ENCODE measurements at places on chromosomes 1 and 21. TPM values are rescaled to one million over a fixed set of nuclear protein-coding genes. Genes with fewer than 3 reads are reported as not detected.

- no peak for DNase-seq
Observed at GRCh38 chr1:230747890-230748800, 957 bp downstream of the CAPN9 start.

The TTC13 gene
- total RNA-seq = 19.3 TPM

The TCP10L gene
- total RNA-seq = 1.5 TPM

GRCh38 chr21:34593954-34594531, 20.9 kb downstream of the RCAN1 start:
- no peak for DNase-seq

DNA sequence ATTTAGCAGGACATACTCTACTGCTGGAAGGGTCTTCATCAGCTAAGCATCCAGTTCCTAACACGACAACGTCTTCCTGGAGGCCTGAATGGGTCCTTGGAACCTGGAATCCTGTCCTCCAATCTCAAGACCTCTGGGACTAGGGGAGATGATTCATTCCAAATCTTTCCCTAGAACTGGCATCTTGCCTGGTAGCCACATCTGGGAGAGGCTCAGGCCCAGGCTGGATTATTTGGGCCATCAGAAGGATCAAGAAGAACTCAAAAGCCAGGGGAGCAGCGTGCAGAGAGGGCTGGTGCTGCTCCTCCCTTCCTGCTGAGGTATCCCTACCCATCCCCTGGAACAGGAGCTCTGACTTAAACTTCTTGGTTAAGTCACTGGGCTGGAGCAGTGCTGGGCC, 2.8 kb upstream of the PHLDA3 start:
- no peak for DNase-seq

GRCh38 chr21:15255763-15256162, 191.0 kb upstream of the NRIP1 start:
- DNase-seq = no peak

The CRP gene
- total RNA-seq = not detected

DNA sequence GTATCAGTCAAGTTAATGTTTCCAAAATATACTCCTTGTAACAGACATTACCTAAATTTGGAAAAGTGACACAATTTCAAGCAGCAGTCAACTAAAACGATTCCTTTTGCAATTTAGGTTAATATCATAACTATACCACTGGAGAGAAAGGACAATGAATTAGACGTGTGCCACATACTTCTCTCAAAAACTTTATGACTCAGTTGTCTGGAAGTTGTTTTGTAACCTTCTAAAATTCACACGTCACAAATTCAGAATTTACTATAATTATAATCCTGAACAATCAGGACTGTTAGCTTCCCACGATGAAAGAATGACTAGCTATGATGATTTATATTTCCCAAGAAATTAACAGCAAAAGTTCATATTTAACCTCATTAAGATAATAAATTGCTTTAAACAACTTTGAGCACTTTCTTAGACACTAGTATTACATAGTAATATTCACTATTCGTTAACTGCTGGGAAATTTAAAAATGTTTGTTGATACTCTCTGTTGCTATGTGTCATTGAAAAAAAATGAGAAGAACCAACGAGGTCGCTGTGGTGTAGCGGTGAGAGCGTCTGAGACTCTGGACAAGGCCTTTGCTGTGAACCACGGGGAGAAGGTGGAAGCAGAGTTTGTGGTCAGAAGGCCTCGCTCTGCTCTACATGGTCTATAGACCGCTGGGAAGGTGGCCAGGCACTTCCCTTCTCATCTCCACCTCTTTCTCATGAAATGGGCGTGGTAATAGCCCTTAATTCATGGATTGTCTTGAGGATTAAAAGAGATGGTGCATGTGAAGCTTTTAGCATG, 27.9 kb upstream of the BATF3 start:
- no peak for DNase-seq

The SLC6A17 gene
- 0.21 TPM for total RNA-seq
